ENCODE measurements at places on chromosomes 2 and 18. TPM values are rescaled to one million over a fixed set of nuclear protein-coding genes. Genes with fewer than 3 reads are reported as not detected.

DNA sequence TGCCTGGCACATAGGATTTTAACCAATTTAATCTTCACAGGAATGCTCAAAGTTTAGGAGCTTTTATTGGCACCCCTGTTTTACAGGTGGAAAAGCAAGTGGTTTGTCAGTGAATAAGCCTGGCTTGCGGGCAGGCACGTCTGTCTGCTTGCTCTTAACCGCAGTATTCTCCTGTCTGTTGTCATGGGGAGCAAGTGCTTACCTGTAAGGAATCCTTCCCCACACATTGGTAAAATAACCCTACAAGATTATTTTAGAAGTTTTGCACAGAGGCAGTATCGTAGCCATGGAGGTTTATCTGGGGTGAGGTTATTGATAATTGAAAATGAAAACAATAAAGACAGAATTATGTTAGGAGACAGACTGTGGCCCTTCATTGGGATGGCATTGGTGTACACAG lies 174.9 kb downstream of the AGAP1 start:
- no peak for DNase-seq

DNA sequence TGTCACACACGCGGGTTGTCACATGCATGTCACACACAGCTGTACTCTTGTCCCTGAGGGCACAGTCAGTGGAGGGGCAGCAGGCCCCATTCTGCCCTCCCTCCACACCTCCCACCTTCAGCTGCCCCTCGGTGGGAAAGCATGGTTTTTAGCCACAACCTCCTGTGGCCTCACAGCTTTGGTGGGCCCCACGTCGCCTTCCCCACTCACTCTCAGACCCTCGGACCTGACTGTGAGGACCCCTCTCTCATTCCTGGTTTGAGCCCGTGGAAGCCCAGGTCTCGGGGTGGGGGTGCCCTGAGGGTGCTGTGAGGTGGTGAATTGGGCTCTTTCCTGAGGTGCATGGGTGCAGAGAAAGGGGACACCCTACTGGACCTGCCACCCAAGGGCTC lies 19.9 kb downstream of the KCNG2 start:
- no peak for DNase-seq

DNA sequence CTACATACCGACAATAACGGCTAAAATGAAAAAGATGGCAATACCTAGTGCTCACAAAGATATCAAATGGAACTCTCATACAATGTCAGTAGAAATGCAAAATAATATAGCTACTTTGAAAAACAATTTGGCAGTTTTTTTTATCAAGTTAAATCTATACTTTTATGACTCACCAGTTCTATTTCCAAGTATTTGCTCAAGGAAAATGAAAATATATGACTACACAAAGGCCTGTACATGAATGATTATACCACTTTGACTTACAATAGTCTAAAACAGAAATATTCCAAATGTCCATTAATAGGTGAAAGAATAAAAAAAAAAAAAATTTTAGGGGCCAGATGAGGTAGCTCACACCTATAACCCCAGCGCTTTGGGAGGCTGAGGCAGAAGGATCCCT lies 219.8 kb downstream of the ZRANB3 start:
- DNase-seq, result no peak

DNA sequence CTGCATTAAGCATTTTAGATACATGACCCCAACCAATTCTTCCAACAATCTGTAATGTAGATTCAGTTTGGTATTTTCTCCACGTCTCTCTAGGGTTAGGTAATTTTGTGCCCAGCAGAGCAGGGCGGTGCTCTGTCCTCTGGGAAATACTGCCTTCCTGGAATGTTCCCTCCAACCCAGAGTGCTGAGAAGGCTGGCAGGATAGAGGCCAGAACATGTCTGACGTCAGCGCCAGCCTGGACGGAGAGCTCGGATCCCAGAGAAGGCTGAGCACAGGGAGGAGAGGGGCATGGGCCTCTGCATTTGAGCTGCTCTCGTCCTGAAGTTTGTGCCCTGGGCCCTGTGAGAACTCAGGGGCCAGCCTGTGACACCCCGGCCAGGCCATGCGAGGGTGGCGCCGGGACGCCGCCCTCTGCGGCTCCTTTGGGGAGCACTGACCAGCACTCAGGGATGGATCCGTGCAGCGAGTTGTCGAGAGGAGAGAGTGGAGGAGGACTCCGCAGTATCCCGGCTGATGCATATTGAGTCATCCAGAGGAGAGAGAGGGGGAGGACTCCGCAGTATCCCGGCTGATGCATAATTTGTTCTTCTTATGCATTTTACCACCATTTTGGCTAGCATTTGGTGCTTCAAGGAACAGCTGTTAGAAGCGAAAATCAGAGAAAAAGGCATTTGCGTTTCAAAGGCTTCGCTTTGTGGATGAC lies 80.0 kb upstream of the PXDN start:
- DNase-seq, result no peak

GRCh38 chr2:222568865-222569264 lies 87.0 kb downstream of the FARSB start:
- DNase-seq, result no peak

The NYAP2 gene
- total RNA-seq, result 0.06 TPM

The CNGA3 gene
- total RNA-seq, result not detected

The USP37 gene
- 29.1 TPM for total RNA-seq

The NT5DC4 gene
- total RNA-seq, result not detected

All from CD4-positive, alpha-beta memory T cell (primary cell).